ENCODE measurements at places on chromosomes 2 and 18.

GRCh38 chr2:186588940-186589611 is 780 bp upstream of the ITGAV start:
- DNase-seq: no peak

DNA sequence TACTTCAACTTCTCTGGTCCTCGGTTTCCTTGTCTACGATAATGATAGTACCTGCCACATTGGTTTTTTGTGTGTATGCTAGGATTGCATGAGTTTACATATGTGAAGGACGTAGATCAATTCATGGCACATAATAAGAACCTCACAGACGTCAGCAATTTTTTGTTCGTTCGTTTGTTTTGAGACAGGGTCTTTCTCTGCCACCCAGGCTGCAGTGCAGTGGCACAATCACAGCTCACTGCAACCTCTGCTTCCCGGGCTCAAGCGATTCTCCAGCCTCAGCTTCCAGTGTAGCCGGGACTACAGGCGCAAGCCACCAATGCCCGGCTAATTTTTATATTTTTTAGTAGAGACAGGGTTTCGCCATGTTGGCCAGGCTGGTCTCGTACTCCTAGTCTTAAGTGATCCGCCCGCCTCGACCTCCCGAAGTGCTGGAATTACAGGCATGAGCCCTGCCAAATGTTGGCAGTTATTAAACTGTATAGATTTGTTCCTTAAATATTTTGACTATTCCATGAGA is 756 bp upstream of the SLC35F5 start:
- no peak for DNase-seq

DNA sequence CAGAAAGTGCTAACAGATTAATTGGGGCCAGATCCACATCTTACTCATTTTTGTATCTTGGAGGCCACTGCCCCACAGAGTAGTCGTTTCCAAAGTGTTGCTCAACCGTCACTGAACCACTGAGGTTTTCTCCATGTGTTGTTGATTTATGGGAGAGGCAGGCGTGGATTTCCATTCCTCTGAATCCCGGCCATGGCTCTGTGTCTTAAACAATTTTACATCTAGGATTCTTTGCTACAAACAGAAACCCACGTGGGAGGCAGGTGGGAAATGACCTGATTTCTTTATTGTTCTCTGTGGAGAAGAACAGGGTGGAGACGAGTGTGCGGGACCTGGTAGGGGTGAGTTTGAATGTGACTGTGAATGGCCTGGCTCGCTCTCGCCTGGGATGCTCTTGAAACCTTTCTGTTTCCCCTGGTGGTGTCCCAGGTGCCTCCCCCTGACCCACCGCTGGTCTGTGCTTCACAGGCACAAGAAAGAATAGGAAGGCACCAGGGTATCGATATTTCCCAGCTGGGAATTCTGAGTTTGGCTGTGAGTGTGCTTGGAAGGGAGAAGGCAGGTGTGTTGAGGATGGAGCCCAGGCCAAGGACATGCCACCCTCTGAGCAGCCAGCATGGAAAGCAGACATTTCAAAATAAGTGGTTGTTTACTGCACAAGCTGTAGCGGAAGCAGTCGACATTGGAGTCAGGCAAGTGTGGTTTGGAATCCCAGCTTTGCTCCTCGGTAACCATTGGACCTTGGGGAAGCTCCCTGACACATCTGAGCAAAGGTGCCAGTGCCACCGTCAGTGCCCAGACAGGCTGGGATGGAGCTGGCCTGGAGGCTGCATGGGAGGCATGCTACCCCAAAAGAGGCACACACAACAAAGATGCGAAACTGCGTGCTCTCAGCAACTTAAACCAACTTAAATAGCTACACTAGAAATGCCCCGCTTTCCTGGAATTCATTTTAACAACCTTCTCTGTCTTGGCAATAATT is 50.0 kb downstream of the LPIN1 start:
- DNase-seq: no peak

- peak; percentile 57 for DNase-seq
Measured at GRCh38 chr18:12307701-12308385, at the start of gene TUBB6. TSS of gene TUBB6 (plus strand) at chr18:12308241. CDS start at chr18:12308293, 52 bp downstream.

GRCh38 chr2:98504381-98505109 is 59.9 kb downstream of the INPP4A start:
- DNase-seq: no peak

GRCh38 chr2:142290931-142291330 is 160.1 kb upstream of the LRP1B start:
- DNase-seq: no peak

GRCh38 chr18:39166776-39167175 is 1601.2 kb upstream of the CELF4 start:
- DNase-seq: no peak

GRCh38 chr18:10020171-10020570 is 106.4 kb downstream of the VAPA start:
- DNase-seq: no peak

- no peak for DNase-seq
Measured at GRCh38 chr2:175984846-175985245, 17.2 kb downstream of the LNPK start.

- no peak for DNase-seq
Measured at GRCh38 chr2:147989809-147990403, 30.6 kb downstream of the ORC4 start.

GRCh38 chr2:201953396-201953795 is 80.3 kb upstream of the FZD7 start:
- DNase-seq: no peak

DNA sequence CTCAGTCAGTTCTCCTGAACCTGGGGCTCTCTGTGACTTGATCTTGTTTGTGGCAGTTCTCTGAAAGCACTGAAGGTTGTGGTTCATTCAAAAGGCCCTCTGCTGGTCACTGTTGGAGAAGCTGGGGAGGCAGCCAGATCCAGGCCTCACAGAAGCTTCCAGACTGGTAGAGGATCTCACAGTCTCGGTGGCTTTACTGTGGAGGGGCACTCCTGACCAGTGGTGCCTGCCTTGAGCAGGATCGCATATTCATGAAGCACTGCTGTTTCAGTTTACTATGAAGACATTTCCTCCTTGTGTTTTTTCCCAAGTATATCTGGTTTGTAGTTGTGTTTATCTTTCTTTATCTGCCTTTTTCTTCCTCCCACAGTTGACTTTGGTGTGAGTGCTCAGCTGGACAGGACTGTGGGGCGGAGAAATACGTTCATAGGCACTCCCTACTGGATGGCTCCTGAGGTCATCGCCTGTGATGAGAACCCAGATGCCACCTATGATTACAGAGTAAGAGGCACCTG is 133.9 kb downstream of the MAP4K4 start:
- peak; percentile 30 for DNase-seq

- no peak for DNase-seq
Measured at GRCh38 chr2:177666408-177666807, 273.8 kb downstream of the AGPS start.

DNA sequence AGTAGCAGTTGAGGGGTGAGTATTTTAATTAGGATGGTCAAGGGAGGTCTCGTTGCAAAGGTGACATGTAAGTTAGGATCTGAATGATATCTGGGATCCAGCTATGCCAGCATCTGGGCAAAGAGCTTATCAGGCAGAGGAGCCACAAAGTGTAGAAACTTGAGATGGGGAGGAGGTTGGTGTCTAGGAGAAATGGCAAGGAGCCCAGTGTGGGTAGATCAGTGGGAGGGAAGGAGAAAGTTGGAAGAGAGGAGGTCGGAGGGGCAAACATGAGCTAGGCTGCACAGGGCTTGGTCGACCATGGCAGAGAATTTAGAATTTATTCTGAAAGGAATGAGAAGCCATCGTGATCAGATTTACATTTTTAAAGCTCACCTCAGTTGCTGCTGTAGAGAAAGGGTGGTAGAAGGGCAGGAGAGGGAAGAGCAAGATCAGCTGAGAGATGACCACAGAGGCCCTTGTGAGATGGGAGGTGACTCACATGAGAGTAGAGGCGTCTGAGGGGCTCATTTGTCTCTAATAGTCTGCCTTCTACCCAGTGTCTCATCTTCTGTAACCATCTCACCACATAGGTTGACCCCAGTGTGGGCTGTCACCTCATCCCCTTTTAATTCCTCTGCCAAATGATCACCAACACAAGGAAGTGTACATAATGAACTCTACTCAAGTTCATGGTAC is 170.0 kb downstream of the ETAA1 start:
- no peak for DNase-seq

GRCh38 chr2:11722292-11723060 is 24.0 kb upstream of the LPIN1 start:
- DNase-seq: no peak

DNA sequence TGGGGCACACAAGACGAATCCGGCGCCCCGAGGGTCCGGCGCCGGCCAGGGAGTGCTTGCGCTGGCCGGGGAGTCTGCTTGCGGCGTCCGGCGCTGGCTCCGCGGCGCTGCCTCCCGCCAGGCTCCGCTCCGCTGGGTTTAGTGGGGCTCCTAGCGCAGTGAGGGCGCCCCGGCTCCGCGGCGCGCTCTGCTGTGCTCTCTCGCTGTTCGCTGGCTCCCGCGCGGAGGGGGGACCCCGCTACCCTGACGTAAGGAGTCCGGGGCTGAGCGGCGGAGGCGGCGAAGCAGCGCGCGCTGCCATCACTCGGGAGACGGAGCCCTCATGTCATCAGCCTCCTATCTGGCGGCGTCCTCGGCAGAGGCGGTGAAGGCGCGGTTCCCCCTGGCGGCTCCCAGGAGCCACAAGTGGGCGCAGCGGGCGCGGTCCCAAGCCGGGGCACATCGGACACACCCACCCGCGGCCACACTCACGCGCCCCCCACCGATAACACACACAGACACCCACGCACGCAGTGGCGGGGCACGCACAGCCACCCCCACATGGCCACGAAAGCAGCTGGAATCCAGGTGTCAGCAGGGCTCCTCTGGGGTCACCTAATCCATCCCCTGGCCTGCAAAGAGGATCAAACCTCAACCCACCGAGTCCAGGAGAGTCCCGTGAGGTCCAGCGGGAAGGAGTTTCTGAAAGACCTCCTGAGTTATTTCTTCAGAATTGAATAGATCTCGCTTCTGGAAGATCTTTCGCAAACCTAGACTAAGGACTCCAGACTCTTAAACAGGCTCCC is at the start of gene C1QL2:
Gene C1QL2, minus strand, starts transcription at position 189 of the 785 bp plus-strand sequence. CDS start 482 bp downstream, outside the sequence.
- DNase-seq: peak; percentile 42

- no peak for DNase-seq
Measured at GRCh38 chr2:78115291-78115690, 593.1 kb upstream of the LRRTM4 start.

DNA sequence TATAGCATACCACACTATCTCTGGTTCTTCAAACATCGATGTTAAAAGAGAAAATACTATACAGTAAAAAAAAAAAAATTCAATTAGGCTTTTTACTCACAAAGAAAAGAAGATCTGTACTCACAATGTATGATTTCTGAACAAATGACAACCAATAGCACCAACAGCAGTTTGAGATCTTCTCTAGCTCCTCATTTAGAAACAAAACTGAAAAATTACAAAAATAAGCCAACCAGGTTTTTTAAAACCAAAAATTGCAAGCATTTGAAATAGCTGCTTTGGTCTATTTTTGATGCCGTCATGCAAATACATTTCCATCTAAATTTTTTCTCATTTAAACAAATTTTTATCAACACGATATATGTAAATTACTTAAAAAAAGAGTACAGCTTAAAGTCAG is 34.3 kb upstream of the RALBP1 start:
- no peak for DNase-seq

- DNase-seq: no peak
Measured at GRCh38 chr2:129055242-129055641, 736.6 kb upstream of the HS6ST1 start.

DNA sequence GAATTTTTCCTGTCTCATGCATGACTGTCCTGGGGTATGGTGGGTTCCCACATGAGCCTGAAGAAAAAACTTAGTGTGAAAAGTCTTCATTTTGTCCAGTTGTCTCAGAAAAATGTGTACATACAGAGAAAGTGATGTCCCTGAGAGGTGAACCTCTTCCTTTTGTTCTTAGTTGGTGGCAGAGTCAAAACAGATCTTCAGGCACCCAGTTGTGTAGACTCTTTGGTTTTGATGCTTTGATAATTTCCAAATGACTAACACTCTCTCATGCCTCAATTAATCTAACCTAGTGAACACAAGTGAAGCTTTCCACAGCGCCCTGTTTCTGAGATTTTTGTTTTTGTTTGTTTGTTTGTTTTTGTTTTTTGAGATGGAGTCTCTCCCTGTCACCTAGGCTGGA is 273.5 kb downstream of the PIK3C3 start:
- DNase-seq: no peak

- no peak for DNase-seq
Measured at GRCh38 chr2:84223191-84223590, 235.9 kb downstream of the SUCLG1 start.

GRCh38 chr18:32355896-32356295 is 114.8 kb downstream of the GAREM1 start:
- DNase-seq: no peak

DNA sequence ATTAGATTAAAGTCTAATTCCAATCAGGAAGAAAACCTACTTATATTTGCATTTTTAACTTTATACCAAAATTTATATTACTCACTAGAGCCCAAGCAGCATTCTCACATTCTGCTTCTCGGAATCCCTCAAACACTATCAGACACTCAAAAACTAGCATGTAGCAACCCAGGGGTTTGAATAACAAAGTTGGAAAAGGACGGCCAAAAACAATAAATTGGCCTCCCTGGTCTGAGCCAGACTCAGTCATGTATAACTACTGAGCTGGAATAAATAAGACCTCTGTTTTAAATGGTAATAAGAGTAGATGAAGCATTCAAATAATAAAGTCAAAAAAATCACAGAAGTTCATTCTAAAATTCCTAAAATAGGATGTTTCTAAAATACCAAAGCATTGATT is 290.9 kb downstream of the IRS1 start:
- no peak for DNase-seq

- DNase-seq: no peak
Measured at GRCh38 chr2:138502255-138503086, 901 bp downstream of the SPOPL start.

DNA sequence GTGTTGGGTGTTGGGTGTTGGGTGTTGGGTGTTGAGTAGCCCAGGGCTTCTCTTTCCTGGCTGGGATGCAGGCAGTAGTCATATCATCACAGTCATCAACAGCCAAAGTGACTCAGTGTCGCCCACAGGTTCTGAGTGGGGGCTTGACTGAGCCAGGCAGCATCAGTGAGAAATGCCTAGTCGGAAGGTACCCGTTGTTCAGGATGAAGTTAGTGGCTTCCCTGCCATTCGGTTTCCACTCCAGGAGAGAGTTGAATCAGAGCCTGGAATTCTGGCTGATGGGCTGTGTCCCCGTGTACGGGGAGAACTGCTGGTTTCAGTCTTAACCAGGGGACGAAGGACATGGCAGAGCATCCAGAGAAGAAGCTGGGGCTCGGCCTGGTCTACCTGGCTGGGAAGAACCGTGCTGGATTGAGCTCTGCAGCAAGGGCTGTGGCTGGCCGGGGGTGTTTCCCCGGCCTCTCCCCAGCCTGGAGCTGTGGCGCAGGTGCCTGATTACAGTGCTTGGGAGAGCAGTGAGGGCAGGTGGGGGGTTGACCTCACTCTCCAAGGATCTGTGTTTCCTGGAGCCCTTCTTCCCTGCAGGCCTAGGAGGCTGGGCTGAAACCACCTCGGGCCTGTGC is 49.4 kb downstream of the AGAP1 start:
- no peak for DNase-seq

Data from neuronal stem cell (in vitro differentiated cells).